Activated CD4-positive, alpha-beta T cell treated with anti-CD3 and anti-CD28 coated beads for 24 hours (primary cell): ENCODE measurements at places on chromosomes 2 and 18.
A peak's percentile ranks its signal among the peaks of the same experiment; 100 is the strongest.

DNA sequence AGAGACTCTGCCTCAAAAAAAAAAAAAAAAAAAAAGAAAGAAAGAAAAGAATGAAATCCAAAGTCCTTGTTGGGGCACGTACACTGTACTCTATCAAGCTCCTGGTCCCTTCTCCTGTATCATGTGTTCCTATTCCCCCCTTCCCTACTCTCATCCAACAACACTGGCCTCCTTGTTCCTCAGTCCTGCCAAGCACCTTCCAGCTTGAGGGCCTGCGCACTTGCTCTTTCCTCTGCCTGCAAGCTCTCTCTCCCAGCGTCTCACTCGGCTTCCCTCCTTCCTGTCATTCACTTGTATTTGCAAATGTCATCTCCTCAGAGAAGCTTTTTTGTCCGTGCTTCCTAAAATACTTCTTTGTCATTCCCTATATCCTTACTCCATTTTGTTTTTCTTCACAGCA is 10.8 kb upstream of the KIF3C start:
- no peak for DNase-seq

- no peak for DNase-seq
Observed at GRCh38 chr2:58862244-58862643, 621.1 kb upstream of the FANCL start.

DNA sequence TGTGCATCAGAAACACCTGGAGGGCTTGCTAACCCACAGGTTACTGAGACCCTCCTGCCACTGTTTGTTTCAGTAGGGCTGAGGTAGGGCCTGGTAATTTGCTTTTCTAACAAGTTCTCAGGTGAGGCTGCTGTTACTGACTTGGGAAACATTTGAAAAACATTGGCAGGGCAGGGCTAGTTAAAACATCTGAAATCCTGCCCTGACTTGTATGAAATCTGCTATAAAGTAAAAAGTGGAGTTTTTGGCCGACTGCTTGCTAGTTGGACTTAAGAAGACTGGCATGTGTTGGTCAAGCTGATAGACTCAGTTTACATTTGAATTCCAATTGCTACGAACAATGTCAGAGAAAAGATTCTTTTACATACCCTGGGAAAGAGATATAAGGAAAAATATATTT is 111.6 kb upstream of the DLX2 start:
- no peak for DNase-seq

DNA sequence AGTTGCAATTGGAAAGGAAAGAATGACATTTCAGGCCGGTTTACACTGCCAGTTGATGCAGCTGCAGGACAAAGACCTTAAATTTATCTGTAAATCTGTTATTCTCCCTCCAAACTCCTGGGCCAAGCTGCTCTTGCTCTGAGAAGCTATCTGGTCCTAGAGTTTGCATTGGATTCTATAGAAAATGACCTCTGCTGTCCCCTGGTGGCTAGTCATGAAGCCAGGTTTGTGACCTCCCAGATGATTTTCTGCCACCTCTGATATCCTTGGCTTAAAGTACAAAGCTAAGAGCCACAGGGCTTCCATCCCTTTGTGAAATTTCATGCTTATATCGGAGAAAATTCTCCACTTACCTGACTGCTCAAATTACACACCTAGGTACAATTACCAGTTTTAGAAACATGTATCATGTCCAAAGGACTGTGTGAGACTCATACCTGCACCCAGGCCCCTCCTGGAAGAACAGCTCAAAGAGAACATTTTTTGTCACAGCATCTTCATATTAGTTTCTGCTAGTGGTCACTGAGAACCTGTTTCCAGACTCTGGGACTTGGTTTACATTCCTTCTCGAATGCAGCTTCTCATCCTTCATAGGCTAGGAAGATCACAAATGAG is 28.9 kb upstream of the IER3IP1 start:
- peak; percentile 23 for DNase-seq

GRCh38 chr2:225600865-225601264 is 201.4 kb downstream of the NYAP2 start:
- no peak for DNase-seq

DNA sequence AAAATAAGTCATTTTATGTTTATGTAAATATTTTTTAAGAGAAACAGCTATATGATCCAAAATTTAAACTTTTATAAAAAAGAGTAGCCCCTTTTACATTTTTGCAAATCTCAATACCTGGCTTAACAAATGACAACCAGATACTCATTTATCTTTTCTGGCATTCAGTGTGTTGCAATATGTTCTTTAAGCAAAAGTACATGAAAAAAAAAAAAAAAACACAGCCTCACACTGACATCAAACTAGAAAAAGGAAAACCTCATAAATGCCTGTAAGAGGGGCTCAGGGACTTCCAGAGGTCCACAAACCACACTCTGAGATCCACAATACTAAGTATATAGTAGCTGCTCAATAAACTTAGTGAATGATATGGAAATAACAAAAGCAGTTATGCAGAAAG is 21.9 kb downstream of the PPP4R3B start:
- DNase-seq = no peak

DNA sequence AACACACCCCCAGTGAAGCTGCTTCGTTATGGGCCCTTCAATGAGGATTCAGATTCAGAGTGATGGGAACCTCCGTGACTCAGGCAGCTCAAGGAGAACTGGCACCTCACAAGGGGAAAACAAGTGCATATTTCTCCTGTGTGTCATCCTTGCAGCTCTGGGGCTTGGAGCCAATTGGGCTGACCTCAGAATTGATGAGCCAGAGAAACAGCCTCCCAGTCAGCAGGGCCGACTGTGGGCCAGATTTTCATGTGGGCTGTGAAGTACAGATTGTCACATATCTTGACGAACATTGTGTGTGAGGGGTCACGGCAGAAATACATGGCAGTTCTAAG is 189.6 kb upstream of the SP5 start:
- DNase-seq = no peak

GRCh38 chr2:158575051-158575635 is 118.4 kb downstream of the PKP4 start:
- DNase-seq = no peak

- DNase-seq = no peak
Observed at GRCh38 chr2:84972932-84973331, 2.0 kb downstream of the KCMF1 start.

GRCh38 chr2:135052042-135052876 is at the start of gene RAB3GAP1:
RAB3GAP1 (plus strand) TSS chr2:135052292; CDS start chr2:135052308, 16 bp downstream.
- peak; percentile 77 for DNase-seq
